ENCODE measurements at places on chromosomes 2 and 18.

- no peak for DNase-seq
These were observed 9.3 kb upstream of the RNU4ATAC start for GRCh38 chr2:121521359-121521758.

DNA sequence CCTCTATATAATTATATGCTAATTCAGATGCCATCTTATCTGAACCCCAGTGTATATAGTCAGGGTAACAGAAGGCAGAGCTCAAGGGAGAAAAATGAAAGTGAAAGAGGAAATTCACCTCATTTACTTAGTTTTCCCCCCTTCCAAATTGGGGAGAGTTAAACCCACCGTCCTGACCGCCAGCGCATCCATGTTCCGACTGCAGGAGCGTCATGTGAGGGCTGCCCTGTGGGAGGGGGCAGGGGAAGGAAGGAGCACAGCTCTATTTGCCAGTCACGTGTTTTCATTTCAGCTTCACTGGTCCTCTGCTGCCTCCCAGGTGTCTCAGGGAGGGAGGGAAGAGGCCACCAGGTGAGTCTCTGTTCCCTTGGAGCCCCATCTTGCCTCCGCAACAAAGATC lies 13.2 kb downstream of the CNNM4 start:
- no peak for DNase-seq

DNA sequence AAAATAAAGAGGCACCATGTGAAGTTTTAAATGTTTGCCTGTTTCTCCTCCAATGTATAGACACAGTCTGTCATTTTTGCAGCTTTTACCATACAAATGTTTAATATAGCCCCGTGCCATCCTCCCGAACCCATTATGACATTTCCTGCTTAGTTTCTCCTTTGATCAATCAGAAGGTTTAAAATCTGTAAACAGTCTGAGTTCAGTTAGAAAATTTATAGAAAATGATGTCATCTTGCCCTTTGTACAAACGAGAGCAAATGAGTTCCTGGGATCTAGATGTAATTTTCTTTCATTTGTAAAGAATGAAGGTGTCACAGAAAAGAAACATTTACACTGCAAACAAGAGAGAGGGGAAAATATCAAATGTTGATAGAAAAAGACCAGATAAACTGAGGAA lies 62.7 kb upstream of the NFU1 start:
- DNase-seq: no peak

DNA sequence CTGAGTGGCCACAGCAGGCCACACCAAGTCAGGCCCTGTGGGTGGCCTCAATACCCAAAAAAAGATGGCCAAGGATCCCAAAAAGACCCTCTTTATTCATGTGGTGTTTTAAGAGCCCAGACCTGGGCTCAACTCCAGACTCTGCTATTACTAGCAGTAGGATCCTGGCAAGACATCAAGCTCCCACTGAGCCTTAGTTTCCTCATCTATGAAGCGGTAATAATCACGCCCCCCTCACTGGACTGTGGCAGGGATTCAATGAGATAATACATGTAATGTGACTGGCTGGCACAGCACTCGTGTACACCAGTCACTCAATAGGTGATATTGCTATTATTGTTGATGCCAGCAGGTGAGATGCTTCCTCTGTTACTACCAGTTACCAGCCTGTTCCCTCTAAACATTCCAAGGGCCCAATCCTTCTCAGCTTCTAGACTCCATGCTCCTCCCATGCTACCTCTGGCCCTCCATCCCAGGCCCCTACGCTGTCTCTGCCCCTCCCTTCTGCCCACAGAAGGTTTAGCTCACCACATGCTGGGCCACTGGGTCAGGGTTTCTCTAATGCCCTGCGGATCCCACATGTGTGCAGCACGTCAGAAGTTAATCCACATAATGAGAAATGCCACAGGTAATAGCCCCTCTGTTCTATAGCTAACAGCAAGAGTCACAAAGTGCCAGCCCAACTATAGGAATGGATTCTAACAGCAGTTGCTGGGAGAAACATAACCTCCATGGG lies 51.2 kb downstream of the SLC4A5 start:
- no peak for DNase-seq

DNA sequence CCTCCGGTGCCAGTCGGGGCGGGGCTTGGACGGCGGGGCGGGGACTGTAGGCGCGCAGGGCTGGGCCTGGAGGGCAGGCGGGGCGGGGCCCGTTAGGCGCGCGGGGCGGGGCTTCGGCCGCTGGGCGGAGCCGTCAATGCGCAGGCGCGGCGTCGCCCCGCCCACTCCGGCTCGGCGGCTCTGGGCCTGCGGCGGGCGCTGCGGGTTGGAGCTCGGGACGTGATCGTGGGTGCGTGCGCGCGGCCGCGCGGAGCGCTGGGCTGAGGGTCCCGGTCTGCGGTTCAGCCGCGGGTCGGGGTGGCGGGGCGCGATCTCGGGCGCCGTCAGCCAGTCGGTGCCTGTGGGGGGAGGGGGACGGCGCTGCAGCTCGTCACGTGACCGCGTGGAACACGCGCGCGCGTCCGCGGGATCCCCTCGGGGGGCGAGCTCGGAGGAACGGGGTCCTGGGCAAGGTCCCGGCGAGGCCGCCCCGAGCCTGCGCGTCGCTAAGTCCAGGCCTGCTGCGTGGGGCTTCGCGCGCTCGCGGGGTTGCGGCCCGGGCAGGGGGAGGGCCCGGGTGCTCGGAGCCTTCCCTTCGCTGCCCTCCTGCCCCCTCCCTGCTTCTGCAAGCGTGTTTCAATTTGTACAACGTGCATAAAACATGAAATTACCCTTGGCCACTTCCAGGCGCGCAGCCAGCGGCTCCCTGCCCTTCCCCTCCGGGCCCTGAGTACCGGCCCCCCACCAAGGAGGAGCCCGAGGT lies at the start of gene D2HGDH:
Gene D2HGDH (plus strand): TSS at position 164 of the 742 bp plus-strand sequence. CDS start 595 bp downstream, outside the sequence.
- DNase-seq: peak; percentile 88

- no peak for DNase-seq
These were observed at the start of gene MOGAT1 for GRCh38 chr2:222671259-222672067. MOGAT1 (plus strand) TSS chr2:222671658; CDS start chr2:222671786, 128 bp downstream.

DNA sequence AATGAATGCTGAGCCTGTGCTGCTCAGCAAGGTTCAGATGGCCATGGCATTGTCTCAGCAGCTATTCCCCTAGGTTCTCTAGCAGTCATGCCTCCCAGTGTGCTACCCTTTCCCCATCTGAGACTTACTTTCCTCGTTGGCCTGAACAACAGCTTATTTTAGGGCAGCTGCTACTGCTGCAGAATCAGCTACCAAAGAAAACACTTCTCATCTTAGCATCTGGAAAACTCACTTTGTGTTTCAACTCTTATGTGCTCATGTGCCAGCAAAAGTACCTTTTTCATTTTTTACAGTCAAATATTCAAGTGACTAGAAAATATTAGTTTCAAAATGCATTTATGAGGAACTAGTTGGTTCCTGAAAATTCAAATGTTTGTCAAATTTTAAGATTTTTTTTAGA lies 60.4 kb upstream of the ZNF397 start:
- DNase-seq: no peak

DNA sequence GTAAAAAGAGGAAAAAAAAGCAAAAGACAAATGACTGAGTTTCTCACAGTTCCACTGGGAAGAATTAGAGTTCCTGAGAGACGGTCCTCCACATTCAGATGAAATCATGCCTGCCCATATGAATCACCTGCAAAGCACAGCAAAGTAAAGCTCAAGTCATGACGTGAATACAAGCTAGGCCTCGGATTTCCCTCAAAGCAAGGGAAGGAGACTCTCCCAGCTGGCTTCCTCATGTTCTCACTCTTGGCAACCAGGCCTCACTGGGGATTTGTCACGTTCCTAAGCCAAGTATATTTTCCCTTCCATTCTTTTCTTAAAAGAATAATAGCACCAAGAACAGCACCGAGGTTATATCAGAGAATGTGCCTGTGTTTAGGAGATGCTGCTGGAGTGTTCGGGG lies 47.0 kb downstream of the CYP27C1 start:
- DNase-seq: no peak

DNA sequence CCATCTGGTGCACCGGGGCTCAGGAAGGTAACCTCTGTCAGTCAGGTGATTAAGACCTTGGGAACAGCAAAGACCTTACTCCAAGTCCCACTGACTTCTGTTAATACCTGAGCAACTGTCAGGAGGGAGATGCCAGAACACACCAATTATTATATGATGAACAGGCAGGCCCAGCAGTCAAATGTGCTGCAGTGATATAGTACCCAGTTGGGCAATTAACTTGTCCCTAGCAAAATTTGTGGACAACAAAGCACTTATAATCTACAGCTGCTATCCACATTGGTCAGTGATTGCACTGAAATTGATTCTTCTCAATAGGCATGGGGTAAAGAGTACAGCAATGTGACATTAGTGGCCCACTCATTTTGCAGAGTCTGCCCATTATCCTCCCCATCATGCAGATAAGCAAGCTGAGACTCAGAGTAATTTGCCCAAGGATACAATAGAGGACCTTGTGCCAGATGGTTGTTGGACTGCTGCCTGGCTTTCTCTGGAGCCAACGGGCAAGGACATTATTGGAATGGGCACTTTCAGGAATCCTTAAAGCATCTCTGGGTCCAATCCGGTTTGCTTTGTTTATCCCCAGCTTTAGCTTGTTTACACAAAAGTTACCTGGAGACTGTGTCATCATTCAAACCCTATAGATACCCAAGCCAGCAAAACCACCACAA lies 147.6 kb downstream of the CCBE1 start:
- no peak for DNase-seq

GRCh38 chr2:180570864-180571263 lies 409.5 kb upstream of the UBE2E3 start:
- no peak for DNase-seq
